ENCODE measurements at places on chromosomes 16 and 17.

DNA sequence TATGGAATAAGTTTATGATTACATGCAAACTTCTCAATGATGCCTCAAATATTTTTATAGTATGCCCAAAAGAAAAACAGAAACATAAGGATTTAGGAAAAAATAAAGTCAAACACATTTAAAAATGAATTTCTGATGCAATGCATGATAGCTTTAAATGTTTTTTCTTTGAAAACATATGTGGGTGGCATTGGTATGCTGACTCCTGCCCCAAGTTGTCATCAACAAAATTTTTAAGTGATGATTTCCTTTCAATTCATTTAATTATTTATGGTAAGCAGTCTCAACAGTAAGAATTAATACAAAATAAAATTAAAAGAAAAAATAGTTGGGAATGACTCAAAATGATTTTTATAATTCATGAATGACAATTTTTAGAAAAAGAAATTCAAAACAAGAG lies 104.9 kb downstream of the CEP112 start:
- no peak for DNase-seq

DNA sequence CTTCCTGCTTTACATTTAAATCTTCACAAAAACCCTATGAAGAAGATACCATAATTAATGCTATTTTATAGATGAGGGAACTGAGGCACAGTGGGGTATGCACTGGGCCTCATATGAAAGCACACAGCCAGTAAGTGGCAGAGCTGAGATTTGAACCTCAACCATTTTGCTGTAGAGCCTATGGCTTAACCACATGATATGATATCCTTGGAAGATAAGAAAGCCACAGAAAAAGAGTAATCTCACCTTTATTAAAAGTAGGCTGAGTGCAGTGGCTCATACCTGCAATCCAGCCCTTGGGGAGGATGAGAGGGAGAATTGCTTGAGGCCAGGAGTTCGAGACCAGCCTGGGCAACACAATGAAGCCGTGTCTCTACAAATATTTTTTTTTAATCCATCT lies 15.0 kb upstream of the TOB1 start:
- DNase-seq, result no peak

DNA sequence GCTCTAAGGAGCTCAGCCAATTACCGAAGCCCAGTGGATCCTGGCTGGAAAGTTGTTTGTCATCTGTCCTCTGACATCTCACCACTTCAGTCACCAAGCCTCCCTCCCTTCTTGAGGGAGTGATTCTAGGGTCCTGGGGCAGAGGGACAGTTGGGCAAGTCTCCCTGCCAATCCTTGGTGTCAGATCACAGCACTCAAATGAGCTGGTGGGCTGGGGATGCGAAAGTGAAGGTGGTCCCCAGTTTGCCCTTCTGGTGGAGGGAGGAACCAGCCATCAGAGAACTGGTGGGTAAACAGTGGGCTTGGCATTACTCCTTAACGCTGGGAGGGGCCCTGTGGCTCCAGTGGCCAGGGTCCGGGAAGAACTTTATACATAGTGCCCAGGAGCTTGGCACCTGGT lies 4.4 kb upstream of the CALB2 start:
- no peak for DNase-seq

- no peak for DNase-seq
These were observed 94.5 kb upstream of the FAM20A start for GRCh38 chr17:68695659-68696058.

- no peak for DNase-seq
These were observed 6.5 kb upstream of the CARD14 start for GRCh38 chr17:80163336-80163735.

DNA sequence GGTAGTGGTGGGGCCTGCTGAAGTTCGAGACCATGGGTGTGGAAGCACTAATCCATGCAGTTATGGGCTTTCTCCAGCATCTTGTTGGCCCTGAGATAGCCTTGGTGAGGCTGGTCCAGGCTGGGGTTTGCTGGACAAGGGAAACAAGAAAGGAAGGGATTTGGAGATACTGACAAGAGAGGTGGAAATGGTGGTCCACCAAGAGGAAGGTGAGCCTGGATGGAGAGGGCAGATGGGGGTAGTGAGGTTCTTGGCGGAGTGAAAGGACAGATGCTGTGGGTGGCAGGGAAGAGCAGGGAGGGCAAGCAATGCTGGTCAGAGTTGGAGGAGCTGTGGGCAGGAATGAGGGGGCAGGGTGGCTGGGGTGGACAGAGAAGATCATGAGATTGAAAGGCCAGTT lies 5.5 kb upstream of the SMPD3 start:
- no peak for DNase-seq

GRCh38 chr16:57446531-57447185 lies 527 bp downstream of the CIAPIN1 start:
- peak; percentile 43 for DNase-seq

- DNase-seq, result no peak
These were observed 108.9 kb upstream of the CIBAR2 start for GRCh38 chr16:85220964-85221731.

DNA sequence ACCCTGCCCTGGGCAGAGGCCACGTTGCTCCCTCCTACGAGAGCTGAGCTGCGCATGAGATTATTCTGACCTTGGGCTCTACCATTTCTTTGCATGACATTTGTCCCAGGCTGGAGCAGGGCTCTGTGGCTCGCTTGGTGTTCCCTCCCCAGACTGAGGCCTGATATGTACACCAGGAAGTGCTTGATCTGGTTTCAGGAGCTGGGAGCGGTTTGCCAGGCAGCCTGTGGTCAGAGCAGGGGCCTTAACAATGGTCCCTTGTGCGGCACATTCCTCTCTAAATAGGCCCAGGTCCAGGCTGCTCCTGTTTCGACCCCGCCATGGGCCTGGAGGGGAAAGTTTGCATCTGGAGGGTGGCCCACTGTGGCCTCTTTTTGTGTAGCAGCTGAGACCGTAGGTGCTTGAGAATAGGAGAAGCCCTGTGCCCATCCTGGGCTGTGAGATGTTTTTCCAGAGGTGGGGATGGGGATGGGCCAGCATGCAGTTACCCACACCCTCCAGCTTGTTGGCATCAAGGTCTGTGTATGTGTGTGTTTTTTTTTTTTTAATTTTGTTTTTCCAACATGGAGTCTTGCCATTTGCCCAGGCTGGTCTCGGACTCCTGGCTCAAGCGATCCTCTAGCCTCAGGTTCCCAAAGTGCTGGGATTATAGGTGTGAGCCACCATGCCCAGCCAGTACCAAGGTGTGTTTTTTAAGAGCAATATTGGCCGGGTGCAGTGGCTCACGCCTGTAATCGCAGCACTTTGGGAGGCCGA lies 253.9 kb downstream of the SEC14L1 start:
- no peak for DNase-seq

- no peak for DNase-seq
These were observed 43.3 kb upstream of the PSMD7 start for GRCh38 chr16:74253161-74253938.

DNA sequence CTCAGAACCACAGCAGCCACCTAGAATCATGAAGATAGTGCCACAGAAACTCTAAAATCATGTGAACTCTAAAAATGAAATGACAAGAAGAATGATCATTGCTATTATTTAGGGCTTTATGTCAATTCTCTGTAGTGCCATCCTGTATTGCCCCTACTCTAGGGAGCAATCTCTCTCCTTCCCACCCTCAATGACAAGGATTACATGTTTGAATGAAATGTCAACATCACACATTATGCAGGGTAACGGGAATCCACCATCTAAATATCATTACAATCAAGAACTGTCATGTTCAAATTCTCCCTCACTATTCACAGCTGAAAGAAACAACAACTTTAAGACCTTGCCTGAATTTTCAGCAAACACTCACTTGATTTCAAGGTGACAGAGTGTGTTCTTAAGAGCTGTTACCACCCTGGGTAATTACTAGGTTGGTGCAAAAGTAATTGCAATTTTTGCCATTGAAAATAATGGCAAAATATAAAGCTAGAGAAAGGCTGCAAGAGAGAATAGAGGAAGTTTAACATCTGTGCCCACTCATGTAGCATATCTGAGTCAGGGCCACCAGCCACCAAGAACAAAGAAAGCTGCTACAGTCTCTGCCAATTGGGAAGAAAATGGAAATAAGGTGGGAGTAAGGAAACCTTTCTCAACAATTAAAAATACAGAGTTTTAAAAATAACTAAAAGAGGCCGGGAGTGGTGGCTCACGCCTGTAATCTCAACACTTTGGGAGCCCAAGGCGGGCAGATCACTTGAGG lies 112.8 kb upstream of the PSMD7 start:
- no peak for DNase-seq

GRCh38 chr17:48586355-48587258 lies 3.4 kb downstream of the HOXB3 start:
- no peak for DNase-seq

DNA sequence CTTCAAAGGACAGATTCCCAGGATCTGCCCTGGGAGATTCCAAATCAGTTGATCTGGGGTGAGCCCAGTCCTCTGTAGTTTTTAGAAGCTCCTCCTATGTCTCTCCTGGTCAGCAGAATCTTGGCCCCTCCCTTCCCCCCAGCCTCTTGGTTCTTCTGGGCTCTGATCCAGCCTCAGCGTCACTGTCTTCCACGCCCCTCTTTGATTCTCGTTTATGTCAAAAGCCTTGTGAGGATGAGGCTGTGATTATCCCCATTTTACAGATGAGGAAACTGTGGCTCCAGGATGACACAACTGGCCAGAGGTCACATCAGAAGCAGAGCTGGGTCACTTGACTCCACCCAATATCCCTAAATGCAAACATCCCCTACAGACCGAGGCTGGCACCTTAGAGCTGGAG lies 840 bp upstream of the CDH5 start:
- DNase-seq, result no peak

DNA sequence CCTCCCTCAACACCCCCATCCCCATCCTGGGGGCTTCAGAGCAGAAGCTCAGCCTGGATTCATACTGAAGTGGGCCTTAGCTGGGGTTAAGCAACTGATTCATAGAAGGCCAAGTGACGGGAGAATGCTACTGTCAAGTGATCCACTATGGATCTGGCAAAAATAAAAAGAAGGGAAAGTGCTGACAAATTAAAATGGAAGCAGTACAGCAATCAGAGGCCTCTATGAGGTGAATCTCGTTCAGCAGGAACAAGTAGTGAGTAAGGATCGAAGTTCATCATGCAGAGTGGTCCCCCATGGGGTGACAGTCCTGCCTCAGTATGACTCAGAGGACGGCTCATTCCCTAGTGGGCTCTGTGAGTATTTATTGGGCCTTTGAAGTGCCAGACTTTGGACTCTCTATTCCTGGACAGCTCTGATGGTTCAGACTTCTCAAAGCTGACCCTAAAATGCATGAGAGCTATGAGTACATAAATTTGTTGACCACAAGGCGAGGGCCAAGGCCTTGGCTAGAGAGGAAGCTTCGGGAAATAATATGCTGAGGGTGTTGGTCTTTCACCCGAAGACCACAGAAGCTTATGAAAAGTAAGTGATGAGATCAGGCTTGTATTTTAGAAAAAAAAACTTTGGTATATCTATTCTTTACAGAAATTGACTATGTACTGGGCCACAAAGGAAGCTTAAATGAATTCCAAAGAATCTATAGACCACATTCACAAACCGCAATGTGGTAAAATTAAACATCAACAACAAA lies 5.3 kb upstream of the NSMCE1 start:
- no peak for DNase-seq

DNA sequence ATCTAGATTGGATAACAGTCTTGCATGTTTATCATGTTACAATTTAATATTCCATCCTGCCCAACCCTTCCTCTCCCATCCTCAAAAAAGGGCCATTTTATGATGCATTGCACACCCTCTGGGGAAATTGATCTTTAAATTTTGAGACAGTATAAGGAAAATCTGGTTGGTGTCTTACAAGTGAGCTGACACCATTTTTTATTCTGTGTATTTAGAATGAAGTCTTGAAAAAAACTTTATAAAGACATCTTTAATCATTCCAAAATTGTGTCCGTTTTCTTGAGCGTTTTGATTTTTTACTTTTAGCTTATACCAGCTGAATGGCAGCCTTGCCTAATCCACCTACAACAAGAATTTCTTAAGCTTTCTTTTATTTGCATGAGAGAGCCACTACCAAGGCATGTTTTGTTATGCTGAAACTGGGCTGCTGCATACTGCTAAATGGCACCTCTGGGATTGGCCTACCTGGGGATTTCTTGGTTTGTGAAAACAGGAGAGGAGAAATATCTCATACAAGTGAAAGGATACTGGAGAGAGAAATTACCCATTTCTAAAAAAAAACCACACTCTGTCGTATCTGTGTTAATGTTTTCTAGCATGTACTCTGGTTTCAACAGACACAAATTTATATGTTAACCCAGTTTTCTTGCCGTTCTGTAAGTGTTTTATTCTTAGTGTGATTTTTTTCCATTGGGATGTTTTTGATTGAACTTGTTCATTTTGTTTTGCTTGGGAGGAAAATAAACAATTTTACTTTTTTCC lies 52.2 kb downstream of the TUBD1 start:
- no peak for DNase-seq

- DNase-seq, result peak; percentile 45
These were observed 267.2 kb downstream of the PARN start for GRCh38 chr16:14362774-14363371.

DNA sequence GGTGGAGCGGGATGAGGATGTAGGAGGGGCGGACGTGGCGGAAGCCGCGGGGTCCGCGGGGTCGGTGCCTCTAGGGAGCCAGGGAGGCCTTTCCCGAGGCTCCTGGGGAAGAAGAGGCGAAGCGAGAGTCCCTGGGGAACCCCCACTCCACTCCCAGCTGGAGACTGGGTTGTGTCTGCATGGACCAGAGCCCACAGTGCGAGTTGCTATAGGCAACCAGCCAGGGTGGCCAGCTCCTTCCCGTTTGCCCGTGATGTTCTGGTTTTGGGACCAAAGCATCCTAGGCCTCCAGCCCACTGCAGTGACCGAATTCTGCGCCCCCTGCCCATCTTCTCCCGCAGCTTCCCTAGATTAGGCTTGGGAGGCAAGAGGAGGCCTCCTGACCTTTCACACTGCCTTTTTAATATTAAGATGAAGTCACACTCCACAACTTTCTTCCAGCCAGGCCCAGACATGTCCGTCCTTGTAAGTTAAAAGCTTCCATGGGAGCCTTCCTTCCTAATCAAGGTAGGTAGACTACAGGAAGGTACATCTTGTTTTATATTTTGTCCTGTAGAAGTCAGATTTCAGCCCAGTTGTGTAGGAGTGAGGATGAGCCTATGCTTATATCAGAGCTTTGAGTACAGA lies 469 bp downstream of the AMZ2 start:
- peak; percentile 78 for DNase-seq

DNA sequence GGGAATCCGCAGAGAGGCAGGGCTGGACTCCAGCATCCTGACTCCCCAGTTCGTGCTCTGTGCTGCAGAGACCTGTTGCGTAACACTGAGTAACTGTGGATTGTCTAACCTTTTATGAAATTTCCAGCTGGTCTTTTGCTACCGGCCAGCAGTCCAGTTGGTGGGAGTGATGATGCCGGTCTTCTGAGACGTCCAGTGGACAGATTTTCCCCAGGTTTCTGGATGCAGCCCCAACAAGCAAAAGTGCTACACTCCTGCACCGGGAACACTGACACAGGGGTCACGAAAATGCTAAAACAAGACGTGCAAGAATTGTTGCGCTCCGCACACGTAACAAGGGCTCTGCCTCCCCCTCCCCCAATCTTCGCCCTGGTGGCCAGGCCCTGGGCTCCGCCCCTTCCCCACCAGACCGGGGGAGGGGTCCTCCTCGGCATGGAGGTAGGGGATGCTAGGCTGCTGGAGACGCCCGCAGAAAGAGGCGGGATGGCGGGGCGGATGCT lies 701 bp upstream of the MRC2 start:
- DNase-seq, result peak; percentile 85

- DNase-seq, result no peak
These were observed 419 bp downstream of the GLIS2 start for GRCh38 chr16:4316108-4316863.

- DNase-seq, result no peak
These were observed 38.7 kb upstream of the AQP8 start for GRCh38 chr16:25177831-25178688.

- no peak for DNase-seq
These were observed 1.8 kb upstream of the HELZ start for GRCh38 chr17:67246653-67247415.

Measured in AG08396 (cell line).